ENCODE measurements at places on chromosomes 11 and 22. TPM values are rescaled to one million over a fixed set of nuclear protein-coding genes. Genes with fewer than 3 reads are reported as not detected.

DNA sequence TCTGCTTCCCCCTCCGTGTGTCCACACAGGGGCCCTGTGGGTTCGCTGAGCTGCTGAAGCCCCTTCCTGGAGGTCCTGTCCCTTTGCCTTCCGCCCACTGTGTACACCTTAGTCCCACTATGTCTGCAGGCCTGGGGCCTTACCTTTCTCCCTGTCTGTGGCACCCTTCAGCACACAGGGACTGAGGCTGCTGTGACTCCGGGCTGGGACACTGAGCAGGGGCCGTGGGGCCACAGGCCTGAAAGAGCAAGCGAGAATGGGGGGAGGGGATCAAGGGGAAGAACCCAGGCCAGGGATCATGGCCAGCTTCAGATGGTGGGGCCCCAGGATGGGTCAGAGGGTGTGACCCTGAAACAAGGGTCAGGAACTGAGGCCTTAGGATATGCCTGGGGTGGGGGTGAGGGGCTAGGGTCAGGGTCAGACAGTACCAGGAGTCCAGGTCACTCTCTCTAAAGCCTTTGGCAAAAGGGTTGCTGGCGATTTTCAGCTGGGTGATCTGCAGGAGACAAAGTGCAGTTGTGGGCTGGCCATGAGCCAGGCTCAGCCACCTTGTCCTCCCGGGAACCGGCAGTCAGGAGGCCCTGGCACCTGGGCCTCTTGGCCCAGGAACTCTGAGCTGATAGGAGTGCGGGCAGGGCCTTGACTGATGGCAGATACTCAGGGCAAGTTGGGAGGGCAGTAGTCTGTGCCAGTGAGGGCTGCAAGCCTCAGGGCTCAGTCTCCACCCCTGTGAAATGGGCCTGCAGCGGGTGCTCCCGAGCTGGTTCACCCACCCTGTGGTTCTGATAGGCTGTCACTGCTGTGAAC is 2.6 kb upstream of the NUDT8 start:
- no peaks in the 10 kb centered on the region for H3K36me3 ChIP-seq
- H3K27ac ChIP-seq: no peak overlapping the region
- H3K4me3 ChIP-seq: peak overlapping the region; percentile 71
- no peak for DNase-seq

DNA sequence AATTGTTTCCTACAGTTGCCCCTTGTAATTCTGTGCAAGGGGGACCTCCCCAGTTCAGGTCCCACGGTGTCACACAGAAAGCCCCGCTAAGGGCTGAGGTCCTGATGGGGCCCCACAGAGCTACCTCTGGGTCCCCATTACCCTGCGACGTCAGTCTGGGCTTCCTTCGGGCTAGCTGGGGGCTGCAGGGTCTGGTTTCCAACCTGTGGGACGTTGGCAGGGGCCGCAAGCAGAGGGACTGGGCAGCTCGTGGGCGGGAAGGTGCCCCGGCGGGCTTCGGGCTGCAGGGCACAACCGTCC is 698 bp downstream of the SLC37A4 start:
- H3K27ac ChIP-seq: no peak overlapping the region
- H3K36me3 ChIP-seq: peaks cover 3% of the 10 kb centered on the region
- H3K4me1 ChIP-seq: peaks cover 28% of the 10 kb centered on the region

DNA sequence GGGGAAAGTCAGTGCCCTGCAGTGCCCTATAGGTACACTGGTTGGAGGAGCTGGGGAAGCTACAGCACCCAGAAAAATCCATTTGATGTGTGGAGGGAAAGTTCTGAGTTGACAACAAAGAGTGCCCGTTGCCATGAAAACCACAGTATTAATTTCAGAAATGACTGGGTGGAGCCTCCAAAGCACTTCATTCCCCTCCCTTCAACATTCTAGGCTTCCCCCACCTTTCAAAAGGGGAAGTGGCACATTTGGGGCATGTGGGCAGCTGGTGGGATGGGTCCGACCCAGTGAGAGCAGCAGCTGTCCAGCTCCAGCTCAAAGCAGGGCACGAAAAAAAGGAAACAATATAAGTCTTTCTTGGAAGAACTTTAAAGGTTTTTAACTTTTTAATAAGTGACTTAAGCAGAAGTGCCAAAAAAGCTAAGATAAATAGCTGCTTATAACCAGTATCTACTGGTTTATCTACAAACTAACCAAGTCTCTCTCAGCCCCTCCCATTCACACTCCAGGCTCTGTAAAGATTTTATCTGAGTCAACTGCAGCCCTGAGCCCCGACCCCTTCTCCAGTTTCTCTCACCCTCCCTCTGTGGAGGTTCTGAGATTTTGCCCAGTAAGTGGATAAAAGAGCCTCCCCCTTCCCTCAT is 9.0 kb upstream of the AHNAK start:
- H3K27me3 ChIP-seq: no peaks in the 10 kb centered on the region
- peak overlapping the region; percentile 93 for H3K4me3 ChIP-seq
- peaks cover 99% of the 10 kb centered on the region for H3K4me1 ChIP-seq
- peak overlapping the region; percentile 85 for H3K27ac ChIP-seq
- peak; percentile 61 for DNase-seq

- no peaks in the 10 kb centered on the region for H3K36me3 ChIP-seq
- DNase-seq: no peak
- no peak overlapping the region for H3K4me3 ChIP-seq
- peaks cover 17% of the 10 kb centered on the region for H3K27me3 ChIP-seq
Measured at GRCh38 chr22:41745968-41746367, 46.7 kb downstream of the MEI1 start.

LTO1 gene
- total RNA-seq: 33.2 TPM

CEP164 gene
- total RNA-seq: 38.7 TPM

DNA sequence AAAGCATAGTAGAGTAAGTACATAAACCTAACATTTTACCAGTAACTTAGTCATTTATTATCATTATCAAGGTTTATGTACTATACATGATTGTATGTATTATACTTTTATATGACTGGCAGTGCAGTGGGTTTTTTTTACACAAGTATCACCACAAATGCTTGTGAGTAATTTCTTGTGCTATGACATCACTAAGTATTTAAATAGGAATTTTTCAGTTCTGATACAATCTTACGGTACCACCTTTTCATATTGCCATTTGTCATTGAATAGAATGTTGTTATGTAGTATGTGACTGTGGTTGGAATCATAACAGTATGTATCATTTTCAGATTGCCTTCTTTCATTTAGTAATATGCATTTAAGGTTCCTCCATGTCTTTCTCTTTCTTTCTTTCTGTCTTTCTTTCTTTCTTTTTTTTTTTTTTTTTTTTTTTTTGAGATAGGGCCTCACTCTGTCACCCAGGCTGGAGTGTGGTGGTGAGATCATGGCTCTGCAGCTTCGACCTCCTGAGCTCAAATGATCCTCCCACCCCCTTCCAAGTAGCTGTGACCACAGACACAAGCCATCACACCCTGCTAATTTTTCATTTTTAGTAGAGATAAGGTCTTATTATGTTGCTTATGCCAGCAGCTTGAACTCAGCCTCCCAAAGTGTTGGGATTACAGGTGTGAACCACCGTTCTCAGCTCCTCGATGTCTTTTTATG is 18.6 kb downstream of the ATM start:
- peak overlapping the region; percentile 63 for H3K4me3 ChIP-seq
- DNase-seq: peak; percentile 42
- H3K27me3 ChIP-seq: no peaks in the 10 kb centered on the region
- peaks cover 79% of the 10 kb centered on the region for H3K4me1 ChIP-seq
- H3K36me3 ChIP-seq: peaks cover 2% of the 10 kb centered on the region

GRCh38 chr11:7257724-7258123 is 6.0 kb downstream of the SYT9 start:
- peaks cover 29% of the 10 kb centered on the region for H3K27me3 ChIP-seq
- DNase-seq: no peak
- H3K36me3 ChIP-seq: no peaks in the 10 kb centered on the region
- H3K27ac ChIP-seq: no peak overlapping the region

DNA sequence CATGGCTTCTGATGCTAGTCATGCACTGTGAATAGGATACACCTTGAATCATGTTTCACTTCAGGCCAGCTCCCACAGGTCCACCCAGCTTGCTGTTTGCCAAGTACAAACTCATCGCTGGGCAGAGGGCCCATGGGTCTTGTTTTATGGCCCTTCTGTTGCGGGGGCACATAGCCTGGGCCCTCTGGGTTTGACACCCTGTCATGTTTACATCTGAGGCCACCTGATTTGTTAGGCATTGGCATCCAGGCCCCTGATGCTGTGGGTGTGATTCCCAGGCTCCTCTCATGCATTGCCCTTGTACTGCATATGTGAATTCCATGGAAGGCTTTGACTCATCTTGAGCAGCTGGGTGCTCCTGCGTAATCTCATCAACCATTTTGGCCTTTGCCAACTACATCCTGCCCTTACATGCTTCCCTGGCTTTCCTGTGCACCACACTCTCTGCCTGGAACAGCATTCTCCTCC is 32.6 kb downstream of the PPFIBP2 start:
- H3K27ac ChIP-seq: no peak overlapping the region
- no peaks in the 10 kb centered on the region for H3K36me3 ChIP-seq
- H3K4me1 ChIP-seq: peaks cover 9% of the 10 kb centered on the region
- no peaks in the 10 kb centered on the region for H3K27me3 ChIP-seq
- H3K4me3 ChIP-seq: no peak overlapping the region

GRCh38 chr22:50714631-50715179 is 23.3 kb upstream of the ACR start:
- no peaks in the 10 kb centered on the region for H3K36me3 ChIP-seq
- H3K4me1 ChIP-seq: no peaks in the 10 kb centered on the region
- H3K27me3 ChIP-seq: no peaks in the 10 kb centered on the region

MS4A12 gene
- total RNA-seq: not detected

DNA sequence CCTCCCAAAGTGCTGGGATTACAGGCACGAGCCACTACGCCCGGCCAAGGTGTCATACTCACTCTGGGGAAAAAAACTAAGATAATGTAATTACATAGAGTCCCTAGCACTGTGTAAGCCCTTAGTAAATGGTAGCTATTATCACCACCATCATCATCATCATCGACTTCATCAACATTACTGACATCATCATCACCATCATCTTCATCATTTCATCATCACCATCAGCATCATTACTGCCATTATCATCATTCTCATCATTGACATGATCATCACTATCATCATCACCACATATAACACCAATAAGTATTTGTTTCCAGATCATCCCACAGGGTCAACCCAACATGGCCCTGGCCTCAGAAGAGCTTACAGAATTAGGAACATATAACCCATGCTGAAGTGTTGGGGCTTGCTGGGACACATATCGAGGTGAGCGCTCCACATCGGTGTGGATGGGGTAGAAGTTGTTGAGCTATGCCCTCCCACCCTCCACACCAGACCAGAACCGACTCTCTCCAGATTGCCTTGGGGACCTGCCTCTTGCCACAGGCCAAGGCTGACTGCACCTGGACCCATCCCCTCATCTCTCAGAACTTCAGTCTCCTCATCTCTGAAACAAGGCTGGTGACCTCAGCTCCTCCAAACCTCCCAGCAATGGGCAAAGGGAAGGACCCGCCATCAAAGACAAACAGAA is 14.7 kb upstream of the CD5 start:
- no peak for DNase-seq
- peaks cover 66% of the 10 kb centered on the region for H3K4me1 ChIP-seq
- H3K4me3 ChIP-seq: peak overlapping the region; percentile 73

DNA sequence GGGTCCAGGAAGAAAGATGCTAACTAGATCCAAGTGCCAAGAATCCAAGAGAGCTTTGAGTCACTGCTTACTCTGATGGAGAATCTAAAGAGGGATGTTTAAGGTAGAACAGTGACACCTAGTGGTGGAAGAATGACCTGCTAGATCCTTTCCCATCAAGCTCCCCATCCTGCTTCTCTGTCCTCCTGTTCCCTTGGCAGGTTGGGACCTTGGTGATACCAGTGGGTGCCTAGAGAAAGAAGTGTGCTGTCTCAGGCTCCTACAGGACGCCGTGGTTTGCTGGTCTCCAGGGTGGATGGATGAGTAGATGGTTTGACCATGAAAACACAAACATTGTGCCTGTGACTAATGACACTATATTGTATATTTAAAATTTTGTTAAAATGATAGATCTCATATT is 383.7 kb downstream of the TMEM135 start:
- DNase-seq: peak; percentile 14
- no peak overlapping the region for H3K4me3 ChIP-seq
- H3K36me3 ChIP-seq: no peaks in the 10 kb centered on the region

PAK1 gene
- total RNA-seq: 56.8 TPM

DNA sequence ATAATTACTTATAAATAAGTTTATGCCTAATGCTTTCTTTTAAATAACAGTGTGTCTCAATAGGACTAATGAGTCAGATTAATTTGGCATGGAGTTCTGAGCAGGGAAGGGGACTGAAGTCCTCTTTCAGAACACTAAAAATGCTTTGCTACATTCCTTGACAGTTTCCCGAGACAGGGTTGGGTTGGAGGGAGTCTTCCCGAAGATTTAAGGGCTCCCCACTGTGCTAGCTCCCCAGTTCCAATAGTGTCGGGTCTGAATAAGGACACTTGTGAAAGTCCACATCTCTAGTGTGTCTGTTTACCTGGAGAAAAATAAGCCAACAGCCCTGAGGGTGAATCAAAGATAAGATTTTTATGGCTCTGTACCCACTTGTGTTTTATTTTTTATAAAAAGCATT is 41.8 kb upstream of the HSD17B12 start:
- no peak overlapping the region for H3K4me3 ChIP-seq
- H3K27ac ChIP-seq: no peak overlapping the region
- H3K27me3 ChIP-seq: peaks cover 50% of the 10 kb centered on the region
- H3K36me3 ChIP-seq: peaks cover under 1% of the 10 kb centered on the region
- no peak for DNase-seq
- H3K4me1 ChIP-seq: peaks cover 4% of the 10 kb centered on the region

DNA sequence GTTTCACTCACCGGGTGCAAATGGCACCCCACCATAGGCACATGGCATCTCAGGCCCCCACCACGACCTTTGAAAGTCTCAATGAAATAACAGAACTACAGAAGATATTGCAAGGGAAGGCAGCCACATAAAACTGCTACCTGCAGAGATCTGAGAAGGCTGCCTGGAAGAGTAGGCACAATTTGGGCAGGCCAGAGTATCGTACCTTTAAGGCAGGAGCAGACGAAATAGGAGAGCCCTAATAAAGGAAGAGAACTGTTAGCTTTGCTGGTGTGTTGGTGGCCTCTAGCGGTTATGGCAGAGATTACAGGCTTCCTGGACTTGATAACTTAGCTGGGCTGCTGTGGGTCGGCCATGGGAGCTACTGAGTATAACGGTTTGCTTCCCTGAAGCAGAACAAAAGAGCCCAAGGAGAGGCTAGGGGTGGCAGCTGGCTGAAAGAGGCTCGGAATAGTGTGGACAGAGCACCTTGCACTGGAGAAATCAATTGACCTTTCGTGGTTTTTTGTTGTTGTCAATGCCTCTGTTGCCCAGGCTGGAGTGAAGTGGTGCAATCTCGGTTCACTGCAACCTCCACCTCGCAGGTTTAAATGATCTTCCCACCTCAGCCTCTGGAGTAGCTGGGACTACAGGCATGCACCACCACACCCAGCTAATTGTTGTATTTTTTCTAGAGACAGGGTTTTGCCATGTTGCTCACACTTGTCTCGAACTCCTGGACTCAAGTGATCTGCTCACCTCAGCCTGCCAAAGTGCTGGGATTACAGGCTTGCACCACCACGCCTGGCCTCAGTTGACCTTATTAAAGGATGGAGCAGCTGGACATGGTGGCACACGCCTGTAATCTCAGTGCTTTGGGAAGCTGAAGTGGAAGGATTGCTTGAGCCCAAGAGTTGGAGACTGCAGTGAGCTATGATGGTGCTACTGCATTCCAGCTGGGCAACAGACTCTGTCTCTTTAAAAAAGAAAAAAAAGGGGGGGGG is 4.8 kb downstream of the SDF2L1 start:
- H3K4me3 ChIP-seq: no peak overlapping the region
- H3K27ac ChIP-seq: no peak overlapping the region
- peak; percentile 77 for DNase-seq
- peaks cover 28% of the 10 kb centered on the region for H3K4me1 ChIP-seq
- peaks cover 9% of the 10 kb centered on the region for H3K36me3 ChIP-seq

GRCh38 chr22:23787600-23787896 is 782 bp downstream of the SMARCB1 start:
- DNase-seq: no peak
- no peaks in the 10 kb centered on the region for H3K27me3 ChIP-seq
- peak overlapping the region; percentile 88 for H3K4me3 ChIP-seq

Measured in activated T-cell treated with anti-CD3 and anti-CD28 coated beads, Interleukin-2, amount 50 U/mL, for 72 hours (primary cell).